ENCODE measurements at places on chromosomes 12 and 14. TPM values are rescaled to one million over a fixed set of nuclear protein-coding genes. Genes with fewer than 3 reads are reported as not detected.

Gene OLR1
- 0.64 TPM for total RNA-seq

Gene LRTM2
- total RNA-seq: not detected

Gene SYNDIG1L
- not detected for total RNA-seq

Gene ARHGAP9
- 0.24 TPM for total RNA-seq

Gene ASB2
- total RNA-seq: 0.58 TPM

Gene MLEC
- total RNA-seq: 78.3 TPM

Gene KRT75
- not detected for total RNA-seq

Gene PARPBP
- total RNA-seq: 7.2 TPM

Gene TECPR2
- total RNA-seq: 16.6 TPM

- no peak for DNase-seq
These were observed 37.6 kb downstream of the BCAT1 start for GRCh38 chr12:24911271-24911791.

- DNase-seq: no peak
These were observed 115.2 kb downstream of the ITPR2 start for GRCh38 chr12:26717757-26718156.

- DNase-seq: no peak
These were observed 40.1 kb downstream of the ANO2 start for GRCh38 chr12:5904969-5905368.

- no peak for DNase-seq
These were observed 188.9 kb upstream of the NTF3 start for GRCh38 chr12:5243014-5243413.

DNA sequence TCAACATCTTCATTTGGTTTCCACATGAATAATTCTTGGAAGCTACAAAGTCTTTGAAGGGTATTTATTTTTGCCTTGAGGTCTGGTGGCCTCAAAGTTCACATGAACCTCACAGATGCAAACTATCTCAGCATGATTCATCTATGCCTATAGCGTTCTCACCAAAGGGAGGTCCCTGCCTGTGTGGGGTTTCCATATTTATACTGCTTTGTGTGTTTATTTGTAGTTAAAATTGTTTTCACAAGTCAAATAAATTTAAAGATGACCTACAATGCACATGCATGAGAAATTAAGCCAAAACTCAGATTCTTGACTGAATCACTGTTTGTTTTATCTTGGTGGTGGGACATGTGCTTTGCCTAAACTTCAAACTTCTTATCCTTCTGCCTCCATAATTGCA is 176.7 kb downstream of the PPM1H start:
- DNase-seq: no peak

DNA sequence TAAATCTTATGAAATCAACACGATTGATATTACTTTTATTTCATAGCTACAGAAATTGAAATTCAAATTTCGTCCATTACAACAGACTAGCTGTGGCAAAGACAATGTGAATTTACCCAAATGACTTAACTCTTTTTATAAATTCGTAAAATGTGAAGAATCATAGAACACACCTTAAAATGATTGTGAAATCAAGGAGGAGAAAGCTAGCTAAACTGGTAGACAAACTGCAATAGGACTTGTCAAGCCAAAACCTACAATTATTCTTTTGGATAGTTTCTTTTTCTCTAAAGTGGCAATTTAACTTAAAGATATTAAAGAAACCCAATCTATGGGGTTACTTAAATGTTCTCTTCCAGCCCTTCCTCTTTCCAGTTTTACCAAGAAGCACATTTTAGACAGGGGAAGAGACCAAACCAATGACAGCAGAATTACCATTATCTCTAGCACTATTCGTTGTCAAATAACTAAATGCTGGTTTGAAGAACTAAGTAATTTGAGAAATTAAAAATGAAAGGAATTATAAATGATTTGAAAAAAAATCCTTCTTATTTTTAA is 807 bp upstream of the SLC16A7 start:
- DNase-seq: no peak

DNA sequence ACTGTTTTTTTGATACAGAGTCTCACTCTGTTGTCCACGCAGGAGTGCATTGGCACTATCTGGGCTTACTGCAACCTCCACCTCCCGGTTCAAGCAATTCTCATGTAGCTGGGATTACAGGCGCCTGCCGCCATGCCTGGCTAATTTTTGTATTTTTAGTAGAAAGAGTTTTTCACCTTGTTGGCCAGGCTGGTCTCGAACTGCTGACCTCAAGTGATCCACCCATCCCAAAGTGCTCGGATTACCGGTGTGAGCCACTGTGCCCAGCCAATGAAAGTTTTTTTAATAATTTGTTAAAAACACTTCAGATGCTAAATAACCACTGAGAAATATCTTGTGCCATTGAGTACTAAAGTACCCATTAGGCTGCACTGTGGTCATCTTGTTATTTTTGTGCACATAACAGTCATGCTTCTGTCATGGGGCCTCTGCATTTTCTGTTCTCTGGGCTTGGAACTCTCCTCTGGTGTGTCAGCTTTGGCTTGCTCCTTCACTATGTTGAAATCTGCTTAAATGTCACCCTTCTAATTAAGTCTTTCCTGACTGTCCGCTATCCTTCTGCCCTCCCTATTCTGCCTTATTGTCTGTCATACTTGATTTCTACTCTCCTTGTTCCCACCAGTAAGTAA is 105.1 kb downstream of the KTN1 start:
- DNase-seq: no peak

GRCh38 chr12:43325786-43326185 is 226.2 kb downstream of the ADAMTS20 start:
- DNase-seq: no peak

- DNase-seq: no peak
These were observed 70.7 kb downstream of the ZFP36L1 start for GRCh38 chr14:68722186-68722585.

GRCh38 chr14:81767266-81767995 is 233.8 kb upstream of the SEL1L start:
- DNase-seq: no peak

DNA sequence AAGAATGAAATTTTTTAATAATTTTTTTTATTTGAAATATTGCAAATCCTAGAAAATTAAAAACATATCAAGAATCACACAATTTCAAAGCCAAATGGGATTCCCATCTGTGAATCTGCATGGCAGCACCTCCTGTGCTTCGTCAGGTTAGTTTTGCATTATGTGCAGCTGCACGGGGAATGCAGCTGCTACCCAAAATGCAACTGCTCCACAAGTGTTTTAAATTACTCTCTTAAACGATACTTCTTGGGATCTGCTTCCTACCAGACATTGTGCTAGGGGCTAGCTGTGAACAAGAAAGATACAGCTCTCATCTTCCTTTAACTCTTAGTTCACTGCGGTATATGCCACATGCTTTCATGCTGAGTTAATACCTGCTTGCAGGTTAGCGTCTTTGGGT is 154.2 kb downstream of the CRADD start:
- no peak for DNase-seq

GRCh38 chr12:129401572-129401971 is 502.3 kb downstream of the TMEM132D start:
- no peak for DNase-seq

DNA sequence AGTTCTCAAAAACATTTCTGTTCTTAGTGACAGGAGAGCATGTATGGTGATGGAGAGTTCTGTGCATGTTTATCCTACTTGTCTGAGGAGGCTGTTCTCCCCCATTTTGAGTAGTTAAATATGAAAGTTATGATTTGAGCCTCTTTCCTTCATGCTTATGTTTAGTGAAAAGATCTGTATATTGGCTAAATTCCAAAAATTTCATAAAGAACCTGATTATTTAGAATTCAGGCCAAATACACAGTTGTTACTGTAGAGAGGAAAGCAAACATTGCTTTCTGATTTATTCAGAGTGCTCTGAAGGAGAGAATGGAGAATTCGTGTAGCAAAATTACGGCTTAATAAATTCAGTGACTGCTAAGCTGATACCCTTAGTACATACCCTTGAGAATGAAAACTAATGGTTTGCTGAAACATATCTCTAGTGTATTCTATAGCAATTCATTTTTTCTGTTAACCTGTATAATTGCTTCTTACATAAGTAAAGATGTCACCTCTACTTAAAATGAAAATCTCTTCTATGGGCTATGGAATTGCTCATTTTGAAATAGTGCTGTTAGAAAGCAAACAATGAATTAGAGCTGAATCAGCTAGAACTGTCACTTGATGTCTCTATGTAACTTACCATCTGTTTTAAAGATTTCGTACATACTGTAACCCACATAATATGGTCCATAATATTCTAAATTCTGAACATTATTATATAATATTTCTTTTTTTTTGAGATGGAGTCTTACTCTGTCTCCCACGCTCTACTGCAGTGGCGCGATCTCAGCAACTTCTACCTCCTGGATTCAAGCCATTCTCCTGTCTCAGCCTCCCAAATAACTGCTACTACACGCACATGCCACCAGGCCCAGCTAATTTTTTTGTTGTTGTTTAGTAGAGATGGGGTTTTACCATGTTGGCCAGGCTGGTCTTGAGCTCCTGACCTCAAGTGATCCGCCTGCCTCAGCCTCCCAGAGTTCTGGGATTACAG is 417.0 kb upstream of the RGS6 start:
- DNase-seq: no peak

DNA sequence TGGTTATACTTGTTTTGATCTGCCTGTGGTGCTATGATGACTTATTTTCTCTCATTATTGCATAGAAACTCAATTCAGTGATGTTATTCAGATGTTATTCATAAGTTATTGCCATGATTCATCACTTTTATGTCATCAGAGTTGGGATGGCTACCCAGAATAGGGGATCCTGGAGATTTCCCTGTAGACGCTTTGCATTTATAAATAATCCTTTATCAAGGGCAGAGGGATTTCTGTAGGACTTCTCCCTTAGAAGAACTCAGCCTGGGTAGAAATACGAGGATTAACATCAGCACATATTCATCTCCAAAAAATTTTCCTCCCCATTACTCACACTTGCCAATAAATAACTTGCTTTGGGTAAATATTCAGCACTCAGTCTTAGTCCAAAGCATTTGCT is 4.9 kb downstream of the GPRC5A start:
- DNase-seq: no peak

- DNase-seq: peak; percentile 3
These were observed 3.9 kb downstream of the SLCO1A2 start for GRCh38 chr12:21330682-21331253.

Data from glomerular endothelial cell (primary cell).